ENCODE measurements at places on chromosomes 13 and 19.
A peak's percentile ranks its signal among the peaks of the same experiment; 100 is the strongest.

- DNase-seq: no peak
Observed at GRCh38 chr19:11448923-11449554, 13.6 kb downstream of the PRKCSH start.

- DNase-seq: no peak
Observed at GRCh38 chr19:18373892-18374629, 11.9 kb upstream of the GDF15 start.

DNA sequence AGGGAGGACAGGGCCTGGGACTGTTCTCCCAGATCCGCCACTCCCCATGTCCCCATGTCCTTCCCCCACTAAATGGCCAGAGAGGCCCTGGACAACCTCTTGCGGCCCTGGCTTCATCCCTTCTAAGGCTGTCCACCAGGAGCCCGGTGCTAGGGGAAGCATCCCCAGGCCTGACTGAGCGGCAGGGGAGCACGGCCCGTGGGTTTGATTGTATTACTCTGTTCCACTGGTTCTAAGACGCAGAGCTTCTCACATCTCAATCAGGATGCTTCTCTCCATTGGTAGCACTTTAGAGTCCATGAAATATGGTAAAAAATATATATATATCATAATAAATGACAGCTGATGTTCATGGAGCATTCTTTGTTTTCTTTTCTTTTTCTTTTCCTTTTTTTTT is 815 bp downstream of the SPACA4 start:
- DNase-seq: no peak

DNA sequence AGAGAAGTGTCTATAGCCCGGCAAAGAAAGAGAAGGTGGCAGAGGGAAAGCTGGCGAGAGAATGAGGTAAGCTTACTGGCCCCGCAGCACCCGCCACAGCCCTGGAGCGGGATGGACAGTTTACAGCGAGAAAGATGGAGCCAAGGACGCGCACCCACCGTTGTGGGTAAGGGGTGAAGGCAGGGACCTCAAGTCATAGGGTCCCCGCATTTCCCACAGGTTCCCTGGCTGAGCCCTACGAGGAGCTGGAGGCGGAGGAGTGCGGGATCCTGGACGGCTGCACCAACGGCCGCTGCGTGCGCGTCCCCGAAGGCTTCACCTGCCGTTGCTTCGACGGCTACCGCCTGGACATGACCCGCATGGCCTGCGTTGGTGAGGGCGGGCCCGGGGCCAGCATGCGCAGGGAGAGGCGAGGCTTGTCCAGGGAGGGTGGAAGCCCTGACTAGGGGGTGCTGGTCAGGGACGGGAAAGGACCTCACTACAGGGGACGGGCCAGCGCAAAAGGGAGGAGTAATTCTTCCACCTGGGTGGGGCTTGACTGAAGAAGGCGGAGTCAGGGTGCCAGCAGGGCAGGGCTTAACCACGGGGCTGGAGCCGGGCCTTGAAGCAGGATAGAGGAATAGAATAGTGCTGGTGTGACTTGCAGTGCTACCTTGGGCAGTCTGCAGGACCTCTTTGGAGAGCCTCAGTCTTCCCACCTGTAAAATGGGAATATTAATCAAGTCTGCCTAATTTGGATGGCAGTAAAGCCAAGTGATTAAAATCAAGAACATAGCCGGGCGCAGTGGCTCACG is 26.5 kb downstream of the LTBP4 start:
- DNase-seq: no peak

DNA sequence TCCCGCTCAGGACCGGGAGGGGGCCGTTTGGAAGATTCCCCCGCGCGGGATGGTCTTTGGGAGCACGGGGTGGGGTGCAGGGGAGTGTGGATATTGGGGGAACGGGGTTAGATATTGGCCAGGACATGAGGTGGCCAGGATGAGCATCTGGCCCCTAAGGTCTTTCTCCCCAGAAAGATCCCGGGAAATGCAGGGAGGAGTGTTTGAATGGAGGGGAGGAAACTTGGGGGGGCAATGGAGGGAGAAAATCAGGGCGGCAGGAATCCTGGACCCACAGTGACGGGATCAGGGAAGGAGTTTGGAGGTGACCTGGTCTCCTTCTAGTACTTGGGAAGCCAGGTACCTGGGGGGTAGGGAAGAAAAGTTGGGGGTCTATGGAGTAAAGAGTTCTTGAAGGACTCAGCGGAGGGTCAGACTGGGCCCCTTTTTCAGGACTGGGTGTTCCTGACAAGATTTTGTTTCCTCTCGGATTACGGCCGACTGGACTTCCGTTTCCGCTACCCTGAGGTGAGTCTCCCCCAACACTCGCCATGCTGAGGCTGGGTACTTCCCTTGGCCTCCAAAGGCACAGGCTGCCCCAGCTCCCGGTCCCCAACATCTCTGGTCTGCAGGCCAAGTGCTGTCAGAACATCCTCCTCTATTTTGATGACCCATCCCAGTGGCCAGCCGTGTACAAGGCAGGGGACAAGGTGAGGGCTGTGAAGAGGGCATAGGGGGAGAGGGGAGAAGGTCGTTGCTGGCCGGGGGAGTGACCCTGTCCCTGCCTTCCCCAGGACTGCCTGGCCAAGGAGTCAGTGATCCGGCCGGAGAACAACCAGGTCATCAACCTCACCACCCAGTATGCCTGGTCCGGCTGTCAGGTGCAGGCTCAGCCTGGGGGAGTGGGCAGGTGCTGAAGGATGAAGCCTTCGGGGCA is 989 bp downstream of the TMEM145 start:
- no peak for DNase-seq

GRCh38 chr13:102317593-102317992 is 84.3 kb downstream of the FGF14 start:
- DNase-seq: no peak

- no peak for DNase-seq
Observed at GRCh38 chr19:42406111-42406510, 16.0 kb upstream of the CNFN start.

DNA sequence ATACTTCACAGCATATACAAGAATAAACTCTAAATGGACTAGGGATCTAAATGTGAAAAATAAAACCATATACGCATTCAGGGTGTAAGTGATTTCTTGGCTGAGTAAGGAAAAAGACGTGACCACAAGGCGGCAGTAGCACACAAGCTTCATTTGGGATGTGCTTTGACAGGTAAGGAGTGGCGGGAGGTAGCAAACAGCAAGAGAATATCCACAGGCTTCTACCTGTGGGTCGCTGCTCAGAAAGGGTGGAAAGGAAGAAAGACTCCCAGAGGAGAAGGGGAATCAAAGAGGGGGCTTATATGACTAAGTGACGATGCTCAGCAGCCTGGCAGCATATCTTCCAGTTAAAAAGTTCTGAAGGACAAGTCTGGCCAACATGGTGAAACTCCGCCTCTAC is 2.5 kb upstream of the ZNF121 start:
- peak; percentile 65 for DNase-seq

All from stimulated activated CD4-positive, alpha-beta T cell treated with anti-CD3 and anti-CD28 coated beads, Interleukin-1b, Interleukin-23, amount 100 ng/mL, for 24 hours (primary cell).